ENCODE measurements at places on chromosomes 7 and 10. TPM values are rescaled to one million over a fixed set of nuclear protein-coding genes. Genes with fewer than 3 reads are reported as not detected.

PRF1 gene
- 1.1 TPM for total RNA-seq

ANKRD61 gene
- total RNA-seq, result not detected

FRG2B gene
- total RNA-seq, result not detected

GNAT3 gene
- total RNA-seq, result not detected

GRCh38 chr10:43623351-43623750 is 17.1 kb downstream of the ZNF485 start:
- no peak for DNase-seq
- H3K4me1 ChIP-seq, result no peaks in the 10 kb centered on the region
- H3K4me3 ChIP-seq, result peak overlapping the region; percentile 31
- H3K27me3 ChIP-seq, result no peaks in the 10 kb centered on the region

GRCh38 chr7:29042824-29043231 is 84.7 kb upstream of the TRIL start:
- DNase-seq, result no peak
- H3K36me3 ChIP-seq, result no peaks in the 10 kb centered on the region
- no peak overlapping the region for H3K4me3 ChIP-seq
- no peaks in the 10 kb centered on the region for H3K4me1 ChIP-seq
- H3K27ac ChIP-seq, result no peak overlapping the region

DNA sequence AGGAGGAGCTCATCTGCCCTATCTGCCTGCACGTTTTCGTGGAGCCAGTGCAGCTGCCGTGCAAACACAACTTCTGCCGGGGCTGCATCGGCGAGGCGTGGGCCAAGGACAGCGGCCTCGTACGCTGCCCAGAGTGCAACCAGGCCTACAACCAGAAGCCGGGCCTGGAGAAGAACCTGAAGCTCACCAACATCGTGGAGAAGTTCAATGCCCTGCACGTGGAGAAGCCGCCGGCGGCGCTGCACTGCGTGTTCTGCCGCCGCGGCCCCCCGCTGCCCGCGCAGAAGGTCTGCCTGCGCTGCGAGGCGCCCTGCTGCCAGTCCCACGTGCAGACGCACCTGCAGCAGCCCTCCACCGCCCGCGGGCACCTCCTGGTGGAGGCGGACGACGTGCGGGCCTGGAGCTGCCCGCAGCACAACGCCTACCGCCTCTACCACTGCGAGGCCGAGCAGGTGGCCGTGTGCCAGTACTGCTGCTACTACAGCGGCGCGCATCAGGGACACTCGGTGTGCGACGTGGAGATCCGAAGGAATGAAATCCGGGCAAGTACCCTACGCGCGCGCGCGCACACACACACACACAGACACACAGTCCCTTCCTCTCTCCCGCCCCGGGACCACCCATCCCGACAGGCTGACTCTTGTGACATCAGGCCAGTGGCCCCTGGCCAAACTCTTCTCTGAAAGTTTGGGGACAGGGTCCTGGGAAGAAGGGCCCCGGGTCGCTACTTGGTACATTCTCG is 538 bp downstream of the TRIM8 start:
- peak; percentile 83 for DNase-seq
- H3K4me3 ChIP-seq, result peak overlapping the region; percentile 95
- H3K36me3 ChIP-seq, result no peaks in the 10 kb centered on the region
- H3K27ac ChIP-seq, result peak overlapping the region; percentile 100

- DNase-seq, result no peak
- H3K36me3 ChIP-seq, result no peaks in the 10 kb centered on the region
- H3K4me3 ChIP-seq, result no peak overlapping the region
- H3K4me1 ChIP-seq, result peaks cover 7% of the 10 kb centered on the region
Observed at GRCh38 chr10:36675458-36675880, 449.9 kb upstream of the ANKRD30A start.

DNA sequence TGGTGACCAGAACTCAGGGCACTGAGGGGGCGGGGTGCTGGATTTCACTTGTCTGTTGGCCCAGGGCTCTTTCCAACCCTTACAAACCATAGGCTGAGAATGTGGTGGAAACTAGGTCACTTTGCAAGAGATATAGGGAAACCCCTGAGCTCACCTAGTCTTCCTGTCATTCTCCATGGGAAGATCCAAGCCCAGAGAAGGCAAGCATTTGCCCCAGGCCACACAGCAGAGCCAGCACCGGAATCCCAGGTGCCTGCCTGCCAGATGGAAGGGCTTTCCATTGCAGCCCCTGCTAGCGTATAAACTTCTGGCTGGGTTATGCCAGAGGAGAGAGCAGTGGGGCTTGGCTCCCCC is 427 bp downstream of the PYROXD2 start:
- H3K36me3 ChIP-seq, result peaks cover 20% of the 10 kb centered on the region
- no peaks in the 10 kb centered on the region for H3K4me1 ChIP-seq
- H3K27ac ChIP-seq, result peak overlapping the region; percentile 83
- H3K27me3 ChIP-seq, result no peaks in the 10 kb centered on the region
- DNase-seq, result no peak

GRCh38 chr10:70785190-70785589 is at the start of gene TBATA:
TBATA (minus strand) TSS chr10:70785377; CDS start chr10:70783379, 1,998 bp downstream.
- no peak for DNase-seq
- H3K4me3 ChIP-seq, result no peak within 1 kb of the TSS
- H3K27ac ChIP-seq, result no peak within 1 kb of the TSS
- no peaks in the 10 kb centered on the region for H3K4me1 ChIP-seq
- no peaks in the 10 kb centered on the region for H3K36me3 ChIP-seq
- no peaks in the 10 kb centered on the region for H3K27me3 ChIP-seq

GRCh38 chr10:16491933-16492332 is 29.7 kb downstream of the C1QL3 start:
- peaks cover 11% of the 10 kb centered on the region for H3K36me3 ChIP-seq
- no peaks in the 10 kb centered on the region for H3K4me1 ChIP-seq
- no peak overlapping the region for H3K4me3 ChIP-seq
- no peak overlapping the region for H3K27ac ChIP-seq
- DNase-seq, result no peak

DNA sequence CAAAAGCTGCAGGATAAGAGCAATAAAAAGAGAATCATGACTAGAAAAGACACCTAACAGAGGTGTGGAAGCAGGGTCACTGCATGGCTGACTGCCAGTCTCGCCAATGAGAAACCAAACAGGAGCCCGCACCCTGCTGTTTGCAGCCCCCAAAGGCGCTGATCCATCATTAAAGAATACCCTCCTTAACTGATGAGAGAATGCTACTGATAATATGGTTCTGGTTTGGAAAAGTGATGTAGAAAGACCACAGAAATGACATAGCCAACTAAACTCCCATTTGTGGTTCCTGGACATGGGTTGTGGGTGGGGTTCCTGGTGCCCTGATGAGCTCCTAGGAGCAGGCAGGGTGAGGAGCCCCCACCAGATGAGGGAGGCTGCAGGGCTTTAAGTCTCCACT is 207.4 kb downstream of the TNS3 start:
- H3K4me3 ChIP-seq, result no peak overlapping the region
- no peaks in the 10 kb centered on the region for H3K36me3 ChIP-seq
- peaks cover 86% of the 10 kb centered on the region for H3K4me1 ChIP-seq
- peak overlapping the region; percentile 54 for H3K27ac ChIP-seq
- no peaks in the 10 kb centered on the region for H3K27me3 ChIP-seq

DNA sequence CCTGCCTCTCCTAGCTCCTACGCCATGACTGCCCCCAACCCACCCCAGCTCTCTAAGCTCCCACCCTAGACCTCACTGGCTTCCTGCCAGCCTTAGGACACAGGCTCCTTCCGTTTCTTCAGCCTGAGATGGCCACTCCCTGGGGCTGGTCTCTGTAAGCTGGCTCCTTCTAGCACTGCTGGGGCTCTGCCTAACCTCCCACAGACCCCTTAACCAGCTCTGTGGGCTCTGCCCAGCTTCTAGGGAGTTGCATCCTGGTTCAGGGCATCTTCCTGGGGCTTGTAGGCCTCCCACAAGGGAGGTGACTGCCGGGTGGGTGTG is 478.6 kb upstream of the KLF6 start:
- DNase-seq, result no peak
- H3K4me3 ChIP-seq, result no peak overlapping the region

GRCh38 chr7:70392256-70392876 is 739.6 kb upstream of the GALNT17 start:
- peak overlapping the region; percentile 70 for H3K27ac ChIP-seq
- DNase-seq, result no peak
- no peaks in the 10 kb centered on the region for H3K27me3 ChIP-seq
- H3K4me1 ChIP-seq, result peaks cover 17% of the 10 kb centered on the region

DNA sequence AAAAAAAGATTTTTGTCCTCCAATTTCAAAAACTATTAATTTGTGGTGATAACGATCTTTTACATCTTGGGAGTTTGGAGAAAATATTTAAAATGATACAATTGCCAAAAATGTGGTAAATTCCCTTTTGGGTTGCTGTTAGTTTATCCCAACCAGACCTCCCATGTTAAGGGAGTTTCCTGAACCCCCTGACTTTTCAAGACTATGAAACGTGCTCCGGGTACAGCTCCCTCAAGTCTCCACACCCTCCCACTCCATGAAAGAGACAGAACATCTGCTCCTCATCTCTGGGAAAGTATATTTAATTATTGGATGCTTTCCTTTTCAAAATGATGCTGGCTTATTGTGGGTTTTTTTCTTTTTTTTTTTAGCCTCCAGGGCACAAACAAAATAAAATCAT is 534.6 kb upstream of the NRP1 start:
- H3K4me1 ChIP-seq, result no peaks in the 10 kb centered on the region
- H3K4me3 ChIP-seq, result no peak overlapping the region
- H3K27me3 ChIP-seq, result no peaks in the 10 kb centered on the region
- no peak overlapping the region for H3K27ac ChIP-seq
